ENCODE measurements at places on chromosomes 12 and 14.

DNA sequence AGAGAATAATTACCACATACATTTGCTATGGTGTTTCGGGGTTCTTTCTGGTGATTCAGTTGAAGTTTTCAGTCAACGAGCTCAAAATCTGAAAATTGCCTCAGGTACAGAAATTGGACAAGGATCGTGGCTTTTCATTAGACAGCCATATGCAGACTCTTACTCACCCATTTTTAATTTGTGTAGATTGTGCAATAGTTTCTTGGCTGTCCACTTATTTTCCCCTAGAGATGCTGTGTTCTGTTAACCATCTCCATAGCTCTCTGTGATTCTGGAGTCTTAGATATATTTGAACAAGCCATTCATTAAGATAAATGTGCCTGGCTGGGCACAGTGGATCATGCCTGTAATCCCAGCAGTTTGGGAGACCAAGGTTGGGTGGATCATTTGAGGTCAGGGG is 497.1 kb upstream of the RPL10L start:
- no peak for DNase-seq

DNA sequence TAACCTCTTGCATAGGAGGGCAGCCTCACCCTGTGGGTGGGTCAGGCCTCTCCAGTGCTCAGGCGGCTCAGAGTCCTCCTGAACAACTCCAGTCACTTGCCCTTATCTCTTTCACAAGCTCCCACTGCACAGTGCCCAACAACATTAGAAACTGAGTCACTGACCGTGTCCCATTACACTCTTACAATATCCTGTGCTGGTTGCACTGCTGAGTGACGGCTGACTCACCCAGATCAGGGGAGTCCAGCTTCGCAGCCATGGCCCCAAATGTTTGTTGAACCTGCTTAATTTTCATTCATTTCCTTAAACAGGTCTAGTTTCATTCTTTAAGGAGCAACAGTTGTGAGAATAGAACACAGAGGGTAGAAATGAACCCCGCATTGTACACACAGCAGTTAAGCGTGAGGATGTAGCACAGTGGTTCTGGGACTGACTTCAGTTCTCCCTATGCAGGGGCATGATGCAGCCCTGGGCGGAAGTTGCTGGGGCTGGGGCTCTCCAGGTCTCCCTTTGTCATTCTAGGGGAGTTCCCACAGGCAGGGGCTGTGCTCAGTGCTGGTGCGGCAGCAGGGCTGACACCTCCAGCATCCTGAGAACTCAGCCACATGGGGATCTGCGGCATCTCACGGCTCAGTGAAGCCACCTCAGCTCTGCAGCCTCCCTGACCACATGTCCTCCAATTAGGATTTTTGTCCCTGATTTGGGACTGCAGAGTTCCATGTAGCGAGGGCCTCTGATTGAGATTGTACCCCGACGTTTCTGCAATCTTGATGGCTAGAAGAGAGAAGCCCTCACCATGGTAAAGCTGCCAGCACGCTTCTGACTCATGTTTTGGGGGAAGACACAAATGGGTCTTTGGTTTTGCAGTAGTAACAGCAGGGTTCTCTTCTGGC is 16.1 kb downstream of the GPR68 start:
- DNase-seq: no peak

GRCh38 chr12:67804168-67804567 is 155.6 kb downstream of the DYRK2 start:
- DNase-seq: no peak

DNA sequence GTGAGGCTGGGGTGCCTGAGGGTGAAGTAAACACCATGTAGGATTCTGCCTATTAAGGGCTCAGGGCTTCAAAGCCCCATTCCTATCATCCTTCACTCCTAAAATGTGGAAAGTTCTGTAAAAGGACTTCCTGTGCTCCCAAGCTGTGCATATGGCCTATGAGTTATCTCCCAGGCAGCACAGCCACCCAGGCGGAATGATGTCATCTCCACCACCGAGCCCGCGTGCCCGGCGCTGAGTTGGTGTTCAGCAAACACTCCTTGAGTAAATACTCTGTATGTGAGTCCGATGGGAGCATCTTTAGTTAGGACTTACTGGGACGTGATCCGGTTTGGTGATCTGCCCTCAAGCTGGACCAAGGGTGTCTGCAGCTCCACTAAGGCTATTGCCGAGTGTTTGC is 437.3 kb downstream of the MED13L start:
- DNase-seq: no peak

DNA sequence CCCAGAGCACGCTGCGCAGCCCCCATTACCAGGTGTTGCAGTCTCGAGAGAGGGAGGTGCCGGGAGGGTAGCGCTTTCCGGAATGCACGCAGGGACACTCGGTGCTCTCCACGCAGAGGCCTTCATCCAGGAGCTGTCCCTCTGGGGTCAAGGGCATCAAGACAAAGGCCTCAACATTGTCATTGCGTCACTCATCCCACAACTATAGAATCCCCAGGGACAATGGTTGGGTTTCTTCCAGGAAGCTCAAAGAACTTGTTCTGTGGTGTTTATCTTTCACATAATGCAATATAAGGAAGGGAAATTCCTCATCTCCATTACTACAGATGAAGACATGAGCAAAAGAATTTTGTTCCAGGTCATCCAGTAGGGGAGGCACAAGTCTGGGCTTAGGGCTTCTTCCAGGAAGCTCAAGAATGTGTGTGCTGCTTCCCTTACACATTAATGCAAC is 52.1 kb downstream of the VWF start:
- DNase-seq: no peak

GRCh38 chr14:106843386-106843785 is 1317.0 kb downstream of the TMEM121 start:
- no peak for DNase-seq
